ENCODE measurements at places on chromosomes 7 and 10.

DNA sequence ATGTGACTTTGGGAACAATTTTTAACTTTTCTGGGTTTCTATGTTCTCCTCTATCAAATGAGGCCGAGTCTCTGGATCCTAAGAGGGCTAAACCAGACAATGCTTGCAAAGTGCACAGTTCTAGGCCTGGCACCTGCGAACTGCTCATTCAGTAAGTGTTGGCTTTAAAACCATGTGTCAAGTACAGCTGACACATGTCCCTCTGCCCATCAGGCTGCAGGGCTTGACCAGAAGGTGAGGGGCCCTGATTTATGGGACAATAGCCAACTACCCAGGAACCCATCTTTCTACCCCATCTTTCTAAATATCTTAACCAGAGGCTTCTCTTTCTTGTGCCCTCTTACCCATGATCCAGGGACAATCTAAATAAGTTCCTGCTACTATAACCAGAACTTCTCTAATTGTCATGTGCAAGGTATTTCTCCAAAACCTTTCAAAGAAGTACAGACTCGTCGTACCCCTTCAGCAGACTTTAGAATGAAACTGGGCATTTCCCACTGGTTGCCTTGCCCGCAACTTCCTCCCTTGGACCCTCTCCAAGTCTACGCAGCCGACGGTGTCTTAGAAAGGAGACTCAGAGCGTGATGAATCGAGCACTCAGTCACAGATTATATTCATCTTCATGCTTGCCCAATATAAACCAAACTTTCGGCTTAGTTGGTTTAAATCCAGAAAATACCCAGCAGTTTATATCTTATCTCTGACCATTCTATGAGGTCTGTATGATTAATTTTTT, 69.8 kb upstream of the STEAP1B start:
- peak; percentile 6 for DNase-seq

DNA sequence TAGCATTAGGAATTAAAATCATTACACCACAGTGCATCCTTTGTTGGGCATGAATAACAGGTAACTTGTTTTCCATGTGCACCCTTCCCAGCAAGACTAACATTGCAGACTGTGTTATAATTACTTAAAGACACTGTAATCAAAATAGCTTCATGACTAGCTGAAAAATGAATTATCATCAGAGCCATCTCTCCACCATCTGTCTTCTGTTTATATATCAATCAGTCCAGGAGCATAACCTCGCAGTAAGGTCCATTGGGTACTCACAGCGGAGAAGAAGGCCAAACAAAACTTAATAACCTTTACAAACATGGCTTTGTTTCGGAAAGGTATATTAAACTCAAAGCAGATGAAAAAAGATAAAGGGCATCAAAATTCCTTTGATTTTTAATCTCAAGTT, 90.6 kb downstream of the ODAD2 start:
- DNase-seq, result no peak

DNA sequence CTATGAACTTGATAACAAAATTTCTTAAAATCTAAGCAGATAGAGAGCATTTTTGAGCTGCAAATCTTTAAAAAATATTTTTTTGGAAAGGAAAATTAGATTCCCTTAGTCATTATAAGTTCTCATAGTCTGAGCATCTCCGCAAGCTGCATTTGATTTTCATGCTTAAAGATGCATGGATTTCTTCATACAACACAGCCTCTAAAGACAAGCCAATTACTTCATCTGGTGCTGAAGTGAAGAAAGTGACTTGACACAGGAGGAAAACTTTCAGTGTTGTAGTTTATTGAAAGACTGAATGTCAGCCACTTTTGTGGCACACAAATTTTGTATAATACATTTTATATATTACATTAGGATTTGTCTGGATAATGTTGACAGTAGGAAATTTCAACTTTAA, 22.5 kb downstream of the SEMA3D start:
- no peak for DNase-seq

DNA sequence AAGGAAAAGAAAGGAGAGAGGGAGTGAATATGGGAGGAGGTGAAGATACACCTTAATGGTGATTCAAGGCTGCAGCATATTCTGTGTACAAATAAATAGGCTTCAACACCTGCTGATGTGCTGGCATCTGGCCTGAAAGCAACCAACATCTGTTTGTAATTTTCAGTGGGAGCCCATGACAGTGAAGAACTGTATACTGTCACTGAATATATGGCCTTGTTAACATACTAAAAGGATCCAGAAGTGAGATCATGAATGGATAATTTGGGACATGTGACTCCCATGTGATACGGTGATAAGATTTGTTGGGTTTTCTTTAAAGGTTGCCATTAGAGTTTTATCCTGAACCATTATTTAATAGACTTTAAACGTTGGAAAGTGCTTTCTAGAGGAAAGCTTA, 459.3 kb downstream of the CNTNAP2 start:
- DNase-seq, result no peak

GRCh38 chr7:28328822-28329660, 83.3 kb upstream of the CREB5 start:
- no peak for DNase-seq

- no peak for DNase-seq
These were observed 105.5 kb downstream of the DPY19L1 start for GRCh38 chr7:34931739-34932138.

DNA sequence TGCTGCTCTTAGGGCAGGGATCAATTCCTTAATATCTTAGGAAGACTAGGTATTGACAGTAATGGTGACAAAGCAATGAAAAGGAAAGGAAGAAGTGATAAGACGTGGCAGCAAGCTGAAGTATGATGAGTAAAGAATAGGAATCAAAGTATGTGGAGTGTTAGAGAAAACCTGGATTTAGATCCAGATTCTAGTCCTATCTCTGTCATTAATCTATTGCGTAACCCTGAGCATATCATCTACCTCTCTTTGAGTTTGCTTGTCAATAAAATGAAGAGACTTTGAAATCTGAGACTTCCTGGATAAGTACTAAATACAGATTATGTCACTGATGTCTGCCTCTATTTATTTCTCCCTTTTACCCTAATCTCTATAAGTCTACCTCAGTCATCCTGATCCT, 89.2 kb downstream of the PTEN start:
- DNase-seq, result no peak

GRCh38 chr10:50360077-50360850, 108.9 kb upstream of the ASAH2 start:
- no peak for DNase-seq

GRCh38 chr10:107032700-107033401, 131.7 kb downstream of the SORCS1 start:
- DNase-seq, result no peak

GRCh38 chr7:80921130-80921529, 2.3 kb upstream of the SEMA3C start:
- DNase-seq, result no peak

GRCh38 chr10:80259405-80259871, 30.0 kb downstream of the MAT1A start:
- no peak for DNase-seq

GRCh38 chr10:5694573-5694972, 9.9 kb downstream of the TASOR2 start:
- no peak for DNase-seq

DNA sequence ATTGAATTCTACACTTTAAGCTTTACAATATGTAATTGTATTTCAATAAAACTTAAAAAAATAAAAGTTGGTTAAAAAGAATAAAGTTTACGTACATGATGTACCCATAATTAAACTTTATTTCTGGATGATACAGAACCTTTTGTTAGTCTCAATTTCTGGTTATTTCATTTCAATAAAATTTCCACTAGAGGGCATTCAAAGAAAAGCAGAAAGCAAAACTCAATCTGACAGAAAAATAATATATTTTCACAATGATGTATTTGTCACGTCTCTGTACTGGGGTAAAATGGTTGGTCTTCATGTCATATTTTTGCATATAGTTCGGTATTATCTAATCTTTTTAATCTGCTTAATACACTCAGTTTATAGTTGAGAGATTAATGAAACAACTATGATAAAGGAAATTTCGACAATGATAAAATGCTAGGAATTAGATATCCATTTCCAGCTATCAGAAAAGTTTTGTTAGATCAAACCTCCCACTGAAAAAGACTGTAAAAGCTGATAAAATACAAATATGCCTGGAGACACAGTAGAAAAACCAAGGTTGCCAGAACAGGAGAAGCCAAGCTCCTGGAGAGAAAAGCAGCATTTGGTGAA, 27.4 kb downstream of the ASZ1 start:
- no peak for DNase-seq

GRCh38 chr7:151028948-151029501, 775 bp downstream of the ABCB8 start:
- no peak for DNase-seq

DNA sequence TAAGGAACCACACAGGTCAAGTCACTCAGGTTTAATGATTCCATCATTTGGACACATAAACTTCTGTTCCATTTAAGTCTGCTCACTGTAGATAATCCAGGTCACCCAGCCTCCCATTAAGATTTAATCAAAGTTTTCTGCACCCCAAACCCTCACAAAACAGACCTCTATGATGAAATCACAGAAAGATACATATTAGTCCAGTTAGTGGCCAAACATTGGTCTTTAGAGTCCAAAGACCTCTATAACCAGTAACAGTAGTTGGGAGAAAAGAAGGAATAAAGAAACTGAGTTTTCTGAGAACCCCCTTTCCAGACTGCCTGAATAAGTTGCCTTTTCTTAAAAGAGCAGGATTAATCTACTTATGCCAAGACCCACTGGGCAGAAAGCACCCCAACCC, 4.8 kb downstream of the GCC1 start:
- DNase-seq, result no peak

- DNase-seq, result no peak
These were observed 594 bp downstream of the CNNM1 start for GRCh38 chr10:99329554-99330346.

DNA sequence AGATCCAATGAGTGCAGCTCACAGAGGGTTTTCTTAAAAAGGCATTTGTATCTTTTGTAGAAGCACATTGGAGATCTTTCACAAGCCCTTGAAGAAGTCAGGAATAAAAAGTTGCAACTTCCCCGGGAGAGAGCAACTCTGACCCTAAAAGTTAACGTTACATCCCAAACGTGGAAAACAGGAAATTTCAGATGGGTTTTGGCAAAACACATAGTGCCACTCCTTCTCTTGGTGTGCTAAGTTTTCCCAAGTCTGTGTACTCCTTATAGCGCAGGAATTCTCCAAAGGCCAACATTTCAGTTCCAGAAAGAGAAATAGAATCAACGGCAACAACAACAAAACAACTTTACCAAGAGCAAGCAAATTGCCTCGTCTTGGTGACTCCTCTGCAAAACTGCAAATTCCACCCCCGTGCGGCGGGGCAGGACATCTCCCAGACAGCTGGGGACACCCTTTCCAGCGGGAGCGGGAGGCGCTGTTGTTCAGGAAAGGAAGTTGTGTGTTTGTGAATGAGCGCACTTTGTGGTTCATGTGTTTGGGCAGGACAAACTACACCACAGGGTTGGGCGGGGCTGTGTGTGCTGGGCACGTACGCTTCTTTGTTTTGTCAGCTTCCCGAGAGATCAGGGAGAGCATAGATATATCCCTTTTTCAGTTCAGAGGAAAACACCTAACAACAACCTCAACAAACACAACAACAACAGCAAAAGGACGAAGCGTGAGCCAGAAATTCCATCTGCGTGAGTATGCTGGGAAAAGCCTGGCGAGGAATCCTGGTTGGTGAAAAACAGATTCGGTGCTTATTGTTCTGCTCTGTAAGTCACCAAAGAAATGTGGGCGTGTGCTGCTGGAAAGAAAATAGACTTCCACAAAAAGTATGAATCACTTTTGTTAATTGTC, 294.7 kb upstream of the PITRM1 start:
- DNase-seq, result peak; percentile 36

GRCh38 chr10:109966961-109967738, 40.6 kb upstream of the ADD3 start:
- DNase-seq, result no peak

DNA sequence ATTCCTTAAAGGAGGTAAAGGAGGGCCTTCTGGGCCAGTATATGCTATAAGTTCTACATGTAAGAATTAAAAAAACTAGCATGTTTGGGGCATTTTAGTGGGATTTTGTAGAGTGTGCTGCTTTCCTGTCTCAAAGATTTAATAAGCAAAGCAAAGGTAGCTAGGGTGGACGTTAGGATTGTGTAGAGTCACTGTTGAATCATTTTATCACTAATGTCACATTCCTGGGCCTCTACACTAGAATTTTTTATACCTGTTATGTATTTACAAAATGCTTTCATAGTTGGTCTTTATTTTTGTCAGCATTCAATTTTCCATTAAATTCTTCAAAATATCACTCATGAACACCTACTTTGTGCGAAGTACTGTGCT, 139.4 kb upstream of the PHYHIPL start:
- no peak for DNase-seq

GRCh38 chr7:2954433-2954853, 89.2 kb downstream of the CARD11 start:
- peak; percentile 30 for DNase-seq

GRCh38 chr7:104225451-104225850, 17.6 kb upstream of the ORC5 start:
- DNase-seq, result no peak

GRCh38 chr10:84329196-84329611, 815 bp downstream of the CCSER2 start:
- no peak for DNase-seq

DNA sequence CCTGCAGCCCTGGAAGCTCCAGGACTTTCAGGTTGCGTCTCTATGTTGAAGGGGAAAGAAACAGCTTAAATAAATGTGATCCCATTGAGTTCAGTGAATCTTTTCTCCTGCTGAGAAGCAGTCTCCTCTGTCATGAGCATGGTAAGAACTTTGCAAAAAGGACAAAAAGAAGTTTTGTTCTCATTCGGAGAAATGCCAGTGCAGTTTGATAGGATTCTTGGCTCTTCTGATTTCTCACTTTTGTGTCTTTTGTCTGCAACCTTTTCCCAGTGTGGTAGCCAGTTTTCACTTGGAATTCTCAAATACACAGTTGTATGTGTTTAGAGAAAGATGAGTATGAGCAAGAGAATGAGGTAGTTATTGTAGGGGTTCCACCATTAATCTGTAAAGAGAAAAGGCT, 64.3 kb downstream of the AP3M1 start:
- DNase-seq, result no peak

All from CD4-positive, alpha-beta T cell treated with Interleukin-1 beta for 1 hour (primary cell).